ENCODE measurements at places on chromosomes 7 and 10. TPM values are rescaled to one million over a fixed set of nuclear protein-coding genes. Genes with fewer than 3 reads are reported as not detected.

Gene PLAU
- 22.0 TPM for polyA plus RNA-seq

GRCh38 chr7:3461923-3462322, 160.9 kb downstream of the SDK1 start:
- no peak for DNase-seq

- no peak for DNase-seq
Measured at GRCh38 chr7:56188823-56189346, 72.7 kb upstream of the NUPR2 start.

DNA sequence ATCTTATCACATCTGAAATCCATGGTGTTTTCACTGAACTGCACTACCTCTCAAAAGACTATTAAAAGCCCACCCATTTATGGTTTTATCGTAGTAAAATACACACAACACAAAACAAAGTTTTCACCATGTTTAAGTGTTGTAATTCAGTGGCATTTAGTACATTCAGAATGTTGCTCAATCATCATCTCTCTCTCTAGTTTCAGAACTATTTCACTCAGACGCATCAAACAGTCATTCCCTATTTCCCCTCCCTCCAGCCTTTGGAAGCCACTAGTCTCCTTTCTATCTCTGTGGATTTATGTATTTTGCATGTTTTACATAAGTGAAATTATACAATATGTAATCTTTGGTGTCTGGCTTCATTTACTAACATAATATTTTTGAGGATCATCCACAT, 332.6 kb downstream of the TNS3 start:
- DNase-seq: no peak

Gene RET
- polyA plus RNA-seq: 0.03 TPM

Measured in endothelial cell of umbilical vein (primary cell).